Renal pelvis (tissue), 12 donors: ENCODE measurements at places on chromosomes 6 and 20.

GRCh38 chr6:15937602-15938001 is 191.3 kb upstream of the MYLIP start:
- DNase-seq, result no peak

DNA sequence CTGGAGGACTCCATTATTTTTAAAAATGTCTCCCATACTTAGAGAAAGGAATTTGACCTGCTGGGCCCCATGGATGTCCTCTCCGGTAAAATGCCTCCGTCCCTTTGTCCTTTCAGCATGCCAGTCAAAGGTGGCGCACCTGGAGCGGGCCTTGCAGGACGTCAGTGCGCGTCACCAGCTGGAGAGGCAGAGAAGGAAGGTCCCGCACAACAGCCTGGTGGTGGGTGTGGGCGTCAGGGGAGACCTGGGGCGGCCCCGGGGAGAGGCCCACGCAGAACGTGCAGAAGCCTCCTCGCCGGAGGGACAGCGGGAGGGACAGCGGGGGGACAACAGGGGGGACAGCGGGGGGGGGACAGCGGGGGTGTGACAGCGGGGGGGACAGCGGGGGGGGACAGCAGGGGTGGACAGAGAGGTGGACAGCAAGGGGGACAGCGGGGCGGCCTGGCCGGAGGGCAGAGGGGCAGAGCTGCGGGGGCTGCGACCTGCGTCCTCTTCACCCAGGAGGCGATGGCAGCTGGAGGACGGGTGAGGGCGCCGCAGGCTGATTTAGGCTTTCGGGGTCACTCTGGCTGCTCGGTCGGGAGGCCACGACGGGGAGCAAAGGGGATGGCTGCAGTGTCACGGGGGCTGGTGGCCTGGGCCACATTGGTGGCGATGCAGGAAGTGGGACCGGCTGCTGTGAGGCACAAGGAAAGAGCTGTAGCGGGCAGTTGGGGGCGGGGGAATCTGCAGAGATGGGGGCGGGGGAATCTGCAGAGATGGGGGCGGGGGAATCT is 859 bp upstream of the KIF25 start:
- no peak for DNase-seq

GRCh38 chr6:112415366-112415765 is 68.2 kb downstream of the RFPL4B start:
- no peak for DNase-seq

DNA sequence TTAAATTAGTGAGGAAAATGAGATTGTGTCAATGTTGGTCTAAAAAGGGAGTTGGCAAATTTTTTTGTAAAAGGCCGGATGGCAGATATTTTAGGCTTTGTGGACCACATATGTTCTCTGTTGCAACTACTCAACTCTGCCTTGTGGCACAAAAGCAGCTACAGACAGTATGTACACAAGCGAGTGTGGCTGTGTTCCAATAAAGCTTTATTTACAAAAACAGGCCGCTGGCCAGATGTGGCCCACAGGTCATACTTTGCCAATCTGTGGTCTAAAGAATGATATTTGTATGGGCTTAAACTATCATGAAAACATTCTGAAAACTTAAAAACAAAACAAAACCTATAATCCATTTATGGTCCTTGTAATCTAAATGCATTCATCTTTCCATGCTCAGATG is 228.3 kb downstream of the CLIC5 start:
- no peak for DNase-seq

DNA sequence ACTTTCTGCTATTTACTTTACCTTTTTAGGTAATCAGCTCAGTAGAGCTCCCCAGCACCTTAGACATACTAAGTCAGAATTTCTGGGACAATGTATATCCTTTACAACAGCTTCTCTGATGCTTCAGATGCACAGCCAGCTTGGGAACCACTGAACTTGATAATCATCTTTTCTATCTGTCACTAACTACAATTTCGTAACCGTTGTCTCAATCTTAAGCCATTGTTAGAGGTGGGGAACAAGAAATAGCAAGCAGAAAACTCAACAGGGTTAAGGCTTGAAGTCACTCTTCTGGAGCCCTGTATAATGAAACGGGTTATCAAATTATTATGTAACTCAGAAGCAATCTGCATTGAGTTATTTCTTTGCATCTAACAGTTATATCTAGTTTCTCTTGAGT is 47.1 kb downstream of the CD109 start:
- no peak for DNase-seq

GRCh38 chr6:87900160-87900698 is 147.4 kb upstream of the SPACA1 start:
- DNase-seq, result no peak
